Activated CD4-positive, CD25-positive, alpha-beta regulatory T cell treated with anti-CD3 and anti-CD28 coated beads, Interleukin-2, amount 50 U/mL, for 16 hours (primary cell): ENCODE measurements at places on chromosomes 3 and 15.

DNA sequence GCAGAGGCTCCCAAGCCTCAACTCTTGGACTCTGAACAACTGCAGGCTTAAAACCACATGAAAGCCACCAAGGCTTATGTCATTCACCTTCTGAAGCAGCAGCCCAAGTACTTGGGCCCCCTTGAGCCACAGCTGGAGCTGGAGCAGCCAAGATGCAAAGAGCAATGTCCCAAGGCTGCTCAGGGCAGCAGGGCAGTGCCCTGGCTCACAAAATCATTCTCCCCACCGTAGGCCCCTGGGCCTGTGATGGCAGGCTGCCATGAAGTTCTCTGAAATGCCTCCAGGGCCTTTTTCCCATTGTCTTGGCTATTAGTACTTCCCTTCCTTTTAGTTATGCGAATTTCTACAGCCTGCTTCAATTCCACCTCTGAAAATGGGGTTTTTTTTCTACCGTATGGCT, 83.4 kb downstream of the DCLK3 start:
- DNase-seq, result no peak

DNA sequence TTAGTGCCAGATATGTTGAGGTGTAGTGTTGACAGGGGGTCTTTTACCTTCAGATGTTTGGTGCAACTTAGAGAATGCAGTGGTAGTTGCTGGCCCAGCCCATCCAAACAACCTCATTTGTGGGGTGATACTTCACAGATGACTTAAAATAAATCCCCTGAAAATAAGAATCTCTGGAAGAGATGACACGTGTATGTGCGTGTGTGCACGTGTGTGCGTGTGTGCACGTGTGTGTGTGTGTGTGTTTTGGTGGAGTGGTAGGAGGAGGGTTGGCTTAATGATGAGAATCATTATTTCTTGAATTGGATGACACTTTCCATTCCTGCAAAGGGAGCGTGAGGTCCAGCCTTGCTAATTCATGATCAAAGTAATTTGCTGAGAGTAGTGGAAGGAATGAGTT, 31.9 kb downstream of the SNRPN start:
- DNase-seq, result no peak

GRCh38 chr3:147652651-147653366, 243.6 kb downstream of the ZIC1 start:
- no peak for DNase-seq

DNA sequence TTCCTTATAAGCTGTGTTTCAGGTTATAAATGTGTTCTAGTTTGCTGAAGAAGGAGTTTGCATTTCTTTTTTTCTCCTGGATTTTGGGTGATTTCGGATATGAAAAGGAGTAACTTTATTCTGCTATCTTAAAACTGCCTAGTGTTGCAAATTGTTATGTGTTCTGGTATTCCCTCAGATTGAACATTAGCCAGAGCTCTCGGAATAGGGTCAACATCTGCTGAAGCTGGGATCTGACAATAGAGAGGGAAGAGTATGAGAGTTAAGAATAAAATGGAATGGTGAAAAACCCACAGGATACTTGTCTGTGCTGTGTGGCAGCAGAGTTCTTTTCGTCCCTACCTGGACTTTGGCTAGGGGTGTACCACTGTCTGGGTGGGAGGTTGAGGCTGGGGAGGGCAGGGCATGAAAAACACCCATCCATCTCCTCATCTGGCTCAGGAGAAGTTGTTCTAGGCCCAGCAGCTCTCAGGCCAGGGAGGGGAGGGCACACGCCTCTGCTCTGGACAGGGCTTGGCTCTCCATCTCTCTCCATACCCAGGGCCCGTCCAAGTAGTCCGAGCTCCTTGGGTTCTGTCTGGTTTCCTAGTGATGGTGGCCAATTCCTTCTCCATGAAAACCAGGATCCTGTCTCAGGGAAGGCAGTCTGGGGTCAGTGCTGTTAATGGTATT, 13.2 kb downstream of the SPSB4 start:
- DNase-seq, result no peak

DNA sequence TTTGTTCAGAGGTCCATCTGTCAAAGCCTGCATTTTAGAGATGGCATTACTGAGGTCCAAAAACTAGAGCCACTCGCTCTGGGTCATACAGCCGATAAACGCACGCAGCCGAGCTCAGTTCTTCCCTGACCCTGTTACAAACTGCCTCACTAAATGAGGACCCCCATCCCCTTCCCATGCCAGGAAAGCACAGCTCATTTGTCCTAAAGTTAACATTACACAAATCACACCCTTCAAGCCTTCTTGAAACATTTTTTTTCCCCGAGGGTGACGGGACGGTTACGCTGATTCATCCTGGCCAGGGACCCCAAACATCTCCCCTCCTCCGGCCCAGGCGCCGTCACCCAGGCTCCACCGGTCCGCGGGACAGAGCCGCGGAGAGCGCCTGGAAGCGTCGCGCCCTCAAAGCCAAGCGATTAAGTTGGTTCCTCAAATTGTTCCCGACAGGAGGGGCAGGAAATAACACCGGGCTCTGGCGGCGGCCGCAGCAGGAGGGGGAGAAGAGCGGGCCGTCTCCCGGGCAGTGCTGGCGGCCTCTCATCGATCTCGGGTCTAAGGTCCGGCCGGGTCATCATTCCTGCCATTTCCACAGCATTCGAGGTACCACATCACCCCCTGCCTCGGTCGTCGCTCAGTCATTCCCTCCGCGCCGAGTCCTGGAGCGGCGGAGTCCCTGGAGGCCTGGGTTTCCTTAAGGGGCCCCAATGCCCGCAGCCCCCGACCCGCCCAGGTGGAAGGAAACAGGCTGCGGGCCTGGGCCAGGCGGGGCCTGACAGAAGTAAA, 619 bp upstream of the CMTM8 start:
- no peak for DNase-seq

GRCh38 chr3:173465112-173465511, 67.6 kb downstream of the NLGN1 start:
- no peak for DNase-seq

DNA sequence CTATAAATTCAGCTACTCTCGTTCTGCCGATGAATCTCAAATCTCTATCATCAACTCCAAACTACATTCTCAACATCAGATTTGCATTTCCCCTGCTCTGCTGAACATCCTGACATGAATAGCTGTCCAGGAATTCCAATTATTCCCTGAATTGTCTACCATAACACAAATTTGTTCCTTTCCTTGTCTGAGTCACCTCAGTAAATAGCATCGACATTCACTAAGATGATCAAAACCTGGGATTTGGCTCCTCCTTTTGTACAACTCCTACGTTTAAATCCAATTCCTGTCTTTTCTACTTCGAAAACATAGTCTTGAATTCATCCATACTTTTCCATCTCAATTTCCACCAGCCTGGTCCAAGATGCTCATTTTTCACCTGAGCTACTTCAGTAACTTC, 107.0 kb downstream of the GREM1 start:
- DNase-seq, result no peak

DNA sequence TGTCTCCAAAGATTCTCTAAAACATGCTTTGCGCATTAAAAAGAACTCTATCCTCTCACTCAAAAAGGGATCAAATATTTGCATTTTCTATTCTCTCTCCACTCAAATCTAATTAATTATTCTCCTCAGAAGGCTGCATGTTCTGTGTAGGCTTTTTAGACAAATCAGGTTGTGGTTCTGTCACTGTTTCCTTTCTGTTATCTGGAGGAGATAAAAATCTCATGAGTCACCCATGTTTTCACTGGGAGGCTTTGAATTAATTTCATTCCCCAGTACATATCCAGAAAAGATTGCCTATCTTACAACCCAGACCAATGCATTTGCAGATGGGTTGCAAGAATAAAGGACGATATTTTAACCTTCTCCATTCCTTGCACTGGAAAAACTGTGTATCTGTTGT, 446.5 kb downstream of the GRM7 start:
- DNase-seq, result no peak

DNA sequence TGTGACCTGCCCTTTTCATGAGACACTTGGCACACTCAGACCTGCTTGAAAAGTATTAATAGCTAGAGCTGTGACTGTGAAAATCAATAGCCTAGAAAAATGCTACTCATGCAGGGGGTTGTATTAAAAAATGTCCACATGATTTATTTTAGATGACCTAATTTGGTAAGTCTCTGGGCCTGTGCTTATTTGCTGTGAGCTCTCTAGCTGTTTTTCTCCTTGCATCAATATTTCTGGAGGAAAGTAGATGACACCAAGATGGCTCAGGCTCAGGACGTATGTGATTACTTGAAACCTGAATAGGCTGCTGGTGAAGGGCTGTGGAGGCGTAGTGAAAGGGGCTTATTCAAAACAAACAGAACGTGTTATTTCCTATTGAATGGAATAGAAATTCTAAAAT, 29.5 kb downstream of the KCNAB1 start:
- no peak for DNase-seq

GRCh38 chr15:31834654-31835053, 195.7 kb upstream of the CHRNA7 start:
- no peak for DNase-seq

GRCh38 chr15:62416526-62416925, 251.4 kb upstream of the C2CD4B start:
- DNase-seq, result no peak

- no peak for DNase-seq
These were observed 63.6 kb downstream of the SCN5A start for GRCh38 chr3:38585791-38586420.

- no peak for DNase-seq
These were observed 10.3 kb downstream of the USF3 start for GRCh38 chr3:113685956-113686721.

DNA sequence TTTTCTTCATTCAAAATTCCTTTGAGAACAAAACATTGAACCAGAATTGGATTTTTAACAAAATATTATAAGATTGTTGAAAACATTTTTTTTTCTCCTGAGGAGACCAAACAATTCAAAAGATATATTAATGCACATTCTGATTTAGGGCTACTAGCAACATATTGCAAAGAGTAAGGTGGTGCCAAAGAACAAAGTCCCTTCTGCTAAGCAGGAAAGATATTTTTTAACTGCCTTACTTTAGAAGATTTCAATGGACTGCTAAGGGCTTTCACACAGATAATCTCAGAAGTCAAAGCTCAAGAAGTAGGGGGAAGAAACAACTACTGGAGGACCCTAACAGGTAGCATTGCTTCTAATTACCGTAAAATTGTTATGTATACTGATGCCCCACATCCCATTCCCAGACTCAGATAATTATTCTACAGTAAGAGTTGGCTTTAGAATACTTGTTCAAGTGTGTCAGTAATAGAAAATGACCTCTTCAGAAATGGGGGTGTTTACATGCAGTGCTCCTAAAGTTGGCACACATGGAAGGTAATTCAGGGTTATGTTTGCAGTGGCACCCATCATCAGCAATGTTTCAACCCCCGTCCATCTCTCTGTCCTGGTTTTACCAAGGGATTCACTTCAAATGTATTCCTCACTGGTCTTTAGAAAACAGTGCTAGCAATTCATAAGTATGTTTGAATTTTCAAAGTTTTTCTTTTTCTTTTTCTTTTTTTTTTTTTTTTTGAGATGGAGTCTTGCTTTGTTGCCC, 354.7 kb downstream of the ZBTB20 start:
- no peak for DNase-seq

DNA sequence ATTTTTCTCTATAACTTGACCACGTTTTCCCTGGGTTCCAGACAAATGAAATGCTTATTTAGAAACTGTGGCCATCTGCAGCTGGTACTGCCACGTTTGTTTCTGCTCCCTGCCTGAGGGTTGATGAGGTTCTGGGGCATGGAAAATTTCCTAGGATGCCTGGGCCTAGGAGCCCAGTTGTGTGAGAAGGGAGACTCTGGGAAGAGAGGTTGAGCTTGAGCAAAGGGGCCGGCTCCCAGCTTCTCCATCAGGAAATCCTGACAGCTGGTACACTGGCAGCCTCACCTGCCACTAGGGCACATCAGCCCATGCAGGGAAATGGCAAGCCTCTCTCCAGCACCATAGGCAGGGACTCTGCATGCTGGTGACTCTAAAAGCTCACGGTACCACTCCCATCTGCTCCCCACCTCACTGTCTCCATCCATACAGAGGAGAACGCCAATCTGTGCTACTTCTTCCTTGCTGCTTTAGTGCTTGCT, 165.4 kb upstream of the PPP2R3A start:
- DNase-seq, result no peak

- no peak for DNase-seq
These were observed 64.5 kb upstream of the CADPS start for GRCh38 chr3:62939707-62940106.

DNA sequence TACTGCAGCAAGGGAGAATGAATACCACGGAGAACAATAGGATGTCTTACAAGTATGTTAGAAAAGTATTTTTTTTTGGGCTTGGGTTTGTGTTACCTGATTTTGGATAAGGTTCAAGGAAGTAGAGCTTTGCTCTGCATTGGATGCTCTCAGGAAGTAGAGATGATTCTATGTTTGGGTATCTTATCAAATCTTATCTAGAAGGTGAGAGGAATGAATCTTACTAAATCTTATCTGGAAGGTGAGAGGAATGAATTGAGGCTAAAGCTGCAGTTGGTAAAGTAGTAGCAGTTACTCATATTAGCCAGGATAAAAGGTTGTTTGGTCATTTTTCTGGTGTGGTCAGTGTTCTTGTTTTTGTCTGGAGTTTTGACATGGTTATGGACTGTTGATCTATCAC, 17.4 kb downstream of the TFG start:
- no peak for DNase-seq

DNA sequence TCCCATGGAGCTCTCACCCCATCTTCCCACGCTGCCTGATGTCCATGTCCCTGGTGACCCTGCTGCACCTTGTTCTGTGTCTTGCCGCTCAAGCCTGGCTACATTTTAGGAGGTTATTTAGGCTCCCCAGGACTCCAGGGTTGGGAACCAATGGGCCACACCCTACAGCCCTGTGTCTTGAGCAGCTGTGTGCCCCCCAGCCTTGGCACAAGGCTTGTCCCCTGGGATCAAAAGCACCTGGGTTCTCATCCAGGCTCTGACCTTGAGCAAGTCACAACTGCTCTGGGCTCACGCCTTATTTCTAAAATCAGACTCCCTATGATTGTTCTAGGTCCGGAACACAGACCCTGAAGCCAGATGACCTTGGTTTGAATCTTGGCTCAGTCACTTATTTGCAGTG, 14.1 kb downstream of the SPSB4 start:
- DNase-seq, result no peak
